ENCODE measurements at places on chromosomes 5 and 9.

GRCh38 chr5:1262381-1262780, 32.5 kb downstream of the TERT start:
- no peak for DNase-seq

DNA sequence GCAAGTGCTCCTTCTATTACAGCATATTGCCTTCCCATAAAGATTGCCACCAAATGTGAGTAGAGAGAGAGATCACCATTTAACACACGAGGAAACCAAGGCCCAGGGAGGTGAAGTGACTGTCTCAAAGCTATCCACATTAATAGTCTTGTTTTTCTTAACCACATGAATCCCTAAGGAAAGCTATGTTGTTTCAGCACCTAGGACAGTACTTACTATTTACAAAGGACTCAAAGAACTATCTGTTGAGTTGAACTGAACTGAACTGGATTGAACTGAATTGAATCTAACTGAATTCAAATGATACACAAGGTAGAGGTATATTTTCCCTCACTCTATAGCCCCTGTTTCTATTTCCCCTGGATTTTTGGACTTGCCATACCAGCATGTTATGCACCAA, 430.4 kb downstream of the CAAP1 start:
- DNase-seq: peak; percentile 0

GRCh38 chr9:76519075-76519835, 60.3 kb downstream of the GCNT1 start:
- no peak for DNase-seq

- no peak for DNase-seq
These were observed 10.4 kb downstream of the PLPP7 start for GRCh38 chr9:131299961-131300347.

GRCh38 chr9:38200431-38200830, 131.4 kb upstream of the SHB start:
- DNase-seq: no peak

DNA sequence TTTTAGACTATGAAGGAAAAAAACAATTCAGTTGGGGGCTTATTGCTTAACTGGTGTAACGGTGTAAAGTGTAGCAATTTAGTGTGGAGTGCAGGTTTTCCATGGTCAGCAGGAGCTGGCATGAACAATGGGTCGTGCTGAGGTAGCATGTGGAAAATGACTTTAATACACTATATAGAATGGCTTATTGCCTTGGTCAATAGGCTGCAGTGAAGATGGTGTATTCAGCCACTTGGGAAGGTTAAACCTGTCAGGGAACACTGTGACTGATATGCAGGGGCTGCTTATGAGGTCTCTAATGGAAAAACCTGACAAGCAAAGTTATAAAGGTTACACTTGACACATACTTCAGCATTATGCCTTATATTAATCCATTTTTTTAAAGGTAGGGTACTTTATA, 764.7 kb upstream of the ARRDC3 start:
- DNase-seq: no peak

- DNase-seq: no peak
These were observed 78.2 kb upstream of the SPINK5 start for GRCh38 chr5:147985608-147986007.

DNA sequence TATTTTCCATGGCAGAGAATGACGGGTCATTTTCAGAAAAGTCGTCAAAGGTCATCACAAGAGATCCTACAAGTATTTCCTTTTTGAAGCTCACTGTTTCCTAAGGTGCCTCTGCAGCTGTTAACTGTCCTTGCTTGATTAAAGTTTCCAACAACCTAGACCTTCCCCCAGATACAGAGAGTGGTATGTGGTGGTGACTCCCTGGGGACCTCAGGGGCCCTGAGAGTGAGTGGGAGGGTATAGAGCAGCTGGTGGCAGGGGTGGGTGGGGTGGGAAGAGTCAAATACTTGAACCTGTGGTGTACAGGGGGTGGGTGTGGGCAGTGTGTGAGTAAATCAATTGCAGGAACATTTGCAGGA, 1.6 kb upstream of the CD72 start:
- DNase-seq: no peak

DNA sequence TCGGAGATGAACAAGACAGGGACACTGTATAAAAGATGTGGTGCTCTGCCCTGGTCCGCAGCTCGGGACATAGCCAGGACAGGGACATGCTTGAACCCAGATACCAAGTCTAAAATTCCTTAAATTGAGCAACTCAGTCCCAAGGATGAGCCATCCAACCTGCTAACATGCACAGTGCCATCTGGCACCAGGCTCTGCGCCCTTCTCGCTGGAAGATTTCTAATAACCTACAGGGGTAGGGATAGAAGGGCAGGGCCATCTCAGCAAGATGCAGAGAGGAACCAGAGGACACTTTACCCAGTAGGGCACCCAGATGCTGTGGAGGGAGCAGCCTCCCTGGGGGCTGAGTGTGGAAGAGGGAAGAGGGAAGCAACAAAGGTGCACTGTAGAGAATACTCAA, 60.1 kb downstream of the SEMA4D start:
- no peak for DNase-seq

DNA sequence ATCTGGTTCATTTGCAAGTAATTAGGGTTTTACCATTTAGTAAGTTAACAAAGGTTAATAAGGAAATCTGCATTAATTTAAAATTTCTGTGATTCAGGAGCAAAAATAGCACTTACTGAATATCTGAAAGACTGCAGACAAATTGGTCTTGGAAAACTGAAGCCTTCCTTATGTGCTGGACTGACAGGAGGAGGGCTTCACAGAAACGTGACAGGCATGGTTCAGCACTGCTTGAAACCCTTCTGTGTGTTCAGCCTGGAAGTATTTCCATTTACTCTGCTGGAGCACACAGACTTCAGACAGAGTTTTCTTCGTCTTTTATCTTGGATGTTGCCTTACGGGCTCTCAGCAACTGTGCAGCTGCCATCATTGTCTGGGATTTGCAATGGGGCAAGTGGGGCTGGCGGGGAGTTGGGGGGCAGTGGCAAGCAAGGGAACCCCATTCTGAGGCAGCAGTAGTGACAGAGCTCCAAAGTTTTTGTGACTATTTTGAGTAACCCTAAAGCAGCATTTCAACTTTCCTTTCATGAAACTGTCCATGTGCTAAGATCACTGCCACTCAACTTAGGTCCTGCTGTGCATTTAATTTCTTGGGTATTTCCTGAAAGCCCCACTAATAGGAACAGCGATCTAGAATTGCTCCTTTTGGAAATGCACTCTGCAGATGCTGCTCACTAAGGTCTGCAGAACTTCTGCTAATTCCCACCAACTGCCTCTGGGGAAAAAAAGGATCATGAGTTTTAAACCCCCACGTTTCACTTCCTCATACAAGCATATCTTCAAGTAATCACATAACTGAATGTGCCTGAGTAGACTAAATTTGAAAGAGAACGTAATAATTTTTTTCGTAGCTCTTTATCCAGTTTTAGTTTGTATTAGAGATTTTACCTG, 56.6 kb downstream of the KCNN2 start:
- no peak for DNase-seq

GRCh38 chr9:134774410-134774809, 106.2 kb upstream of the FCN2 start:
- no peak for DNase-seq

DNA sequence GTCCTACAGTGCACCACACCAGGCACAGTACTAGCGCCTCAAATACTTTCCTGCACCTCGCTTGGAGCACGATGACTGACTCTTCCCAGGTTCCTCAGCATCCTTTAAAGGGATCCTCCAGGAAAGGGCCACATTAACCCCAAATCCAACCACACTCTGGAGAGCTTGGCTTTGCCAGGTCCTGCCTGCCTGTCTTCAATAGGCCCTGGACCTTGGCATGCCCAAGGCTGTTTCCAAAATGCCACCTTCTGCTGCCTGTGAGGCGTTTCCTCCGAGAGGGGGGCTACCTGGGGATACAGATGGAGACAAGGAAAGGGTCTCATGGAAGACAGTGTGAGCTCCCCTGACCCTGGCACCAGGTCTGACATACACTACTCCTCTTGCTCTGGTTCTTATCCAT, 169.9 kb downstream of the DAB2IP start:
- DNase-seq: no peak

DNA sequence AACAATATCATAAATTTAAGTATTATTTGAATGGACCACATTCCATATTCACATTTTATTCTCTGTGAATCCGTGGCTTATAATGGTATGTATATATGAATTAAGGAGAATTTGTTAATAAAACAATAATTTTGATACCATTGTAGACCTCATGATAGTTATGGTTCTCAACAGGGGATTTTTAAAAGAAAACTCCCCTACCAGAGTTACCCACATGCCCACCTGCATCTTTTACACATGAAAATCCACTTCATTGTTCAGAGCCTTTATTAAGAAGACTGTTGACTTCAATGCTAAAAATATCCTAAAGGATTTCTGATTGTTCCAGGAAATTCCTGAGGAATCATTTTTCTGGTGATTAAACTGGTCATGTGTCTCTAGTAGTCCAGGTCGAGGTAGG, 557.7 kb upstream of the MEF2C start:
- DNase-seq: no peak

GRCh38 chr5:116058346-116058936, 26.2 kb downstream of the ARL14EPL start:
- DNase-seq: no peak

- DNase-seq: no peak
These were observed 283.3 kb downstream of the NSG2 start for GRCh38 chr5:174328631-174329299.

GRCh38 chr9:35162605-35163315, 951 bp downstream of the UNC13B start:
- DNase-seq: peak; percentile 20

DNA sequence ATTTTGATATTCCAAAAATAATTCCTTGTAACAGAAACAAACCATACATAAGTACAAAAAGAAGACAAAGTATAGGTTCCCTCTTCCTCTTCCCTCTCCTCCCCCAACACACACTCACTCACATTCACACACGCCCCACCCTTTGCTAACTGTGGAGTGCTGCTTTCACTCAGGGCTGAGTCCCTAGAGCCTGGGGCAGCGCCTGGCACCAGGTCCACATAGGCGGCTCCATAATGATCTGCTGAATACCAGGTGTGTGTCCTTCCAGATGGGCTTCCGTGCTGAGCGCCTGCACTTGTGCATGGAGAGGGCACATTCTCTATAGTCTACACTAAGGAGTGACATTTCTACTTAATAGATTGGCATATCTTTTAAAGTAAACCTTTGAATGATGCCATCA, 3.7 kb downstream of the SEMA4D start:
- no peak for DNase-seq

- DNase-seq: no peak
These were observed 133.0 kb downstream of the ATG10 start for GRCh38 chr5:82104872-82105271.

- no peak for DNase-seq
These were observed 49.1 kb downstream of the SEMA4D start for GRCh38 chr9:89448821-89449220.

GRCh38 chr5:91223886-91224285, 159.2 kb downstream of the ARRDC3 start:
- no peak for DNase-seq

DNA sequence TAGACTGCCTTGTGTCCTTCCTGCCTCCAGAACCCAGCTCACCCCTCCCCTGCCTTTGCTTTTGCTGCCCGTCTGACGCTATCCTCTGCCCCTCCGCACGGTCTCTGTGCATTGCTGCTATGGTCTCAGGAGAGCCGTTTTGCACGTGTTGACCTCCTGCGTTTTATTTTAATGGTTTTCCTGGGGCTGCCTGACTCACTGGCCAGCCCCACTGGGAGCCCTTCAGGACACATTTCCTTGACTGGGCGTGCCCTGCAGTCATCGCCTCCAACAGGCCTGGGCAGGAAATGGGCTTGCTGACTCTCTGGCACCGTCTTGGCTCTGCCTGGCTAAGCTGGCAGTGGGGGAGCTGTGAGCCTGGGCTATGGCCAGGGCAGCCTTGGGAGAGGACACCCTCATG, 17.9 kb upstream of the ASS1 start:
- no peak for DNase-seq

- DNase-seq: no peak
These were observed 12.5 kb upstream of the MAMDC2 start for GRCh38 chr9:70031141-70031545.

- no peak for DNase-seq
These were observed 44.8 kb upstream of the SNX2 start for GRCh38 chr5:122730037-122730436.

DNA sequence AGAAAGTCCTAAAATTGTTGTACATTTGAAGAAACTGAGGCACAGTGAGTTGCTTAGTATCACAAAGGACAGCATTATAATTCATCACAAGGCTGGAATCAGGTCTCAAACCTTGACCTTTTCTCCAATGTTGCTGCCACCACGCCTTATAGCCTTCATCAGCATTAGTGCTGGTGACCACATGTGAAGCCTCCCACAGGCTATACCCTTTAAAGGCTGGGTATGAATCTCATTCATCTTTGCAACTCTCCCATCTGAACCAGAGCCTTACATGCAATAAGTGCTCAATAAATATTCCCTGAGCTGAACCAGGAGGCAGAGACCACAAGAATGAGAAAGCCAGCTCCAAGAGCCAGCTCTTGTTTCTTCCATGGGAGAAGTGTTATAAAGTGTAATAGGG, 104.7 kb downstream of the SPOCK1 start:
- no peak for DNase-seq

DNA sequence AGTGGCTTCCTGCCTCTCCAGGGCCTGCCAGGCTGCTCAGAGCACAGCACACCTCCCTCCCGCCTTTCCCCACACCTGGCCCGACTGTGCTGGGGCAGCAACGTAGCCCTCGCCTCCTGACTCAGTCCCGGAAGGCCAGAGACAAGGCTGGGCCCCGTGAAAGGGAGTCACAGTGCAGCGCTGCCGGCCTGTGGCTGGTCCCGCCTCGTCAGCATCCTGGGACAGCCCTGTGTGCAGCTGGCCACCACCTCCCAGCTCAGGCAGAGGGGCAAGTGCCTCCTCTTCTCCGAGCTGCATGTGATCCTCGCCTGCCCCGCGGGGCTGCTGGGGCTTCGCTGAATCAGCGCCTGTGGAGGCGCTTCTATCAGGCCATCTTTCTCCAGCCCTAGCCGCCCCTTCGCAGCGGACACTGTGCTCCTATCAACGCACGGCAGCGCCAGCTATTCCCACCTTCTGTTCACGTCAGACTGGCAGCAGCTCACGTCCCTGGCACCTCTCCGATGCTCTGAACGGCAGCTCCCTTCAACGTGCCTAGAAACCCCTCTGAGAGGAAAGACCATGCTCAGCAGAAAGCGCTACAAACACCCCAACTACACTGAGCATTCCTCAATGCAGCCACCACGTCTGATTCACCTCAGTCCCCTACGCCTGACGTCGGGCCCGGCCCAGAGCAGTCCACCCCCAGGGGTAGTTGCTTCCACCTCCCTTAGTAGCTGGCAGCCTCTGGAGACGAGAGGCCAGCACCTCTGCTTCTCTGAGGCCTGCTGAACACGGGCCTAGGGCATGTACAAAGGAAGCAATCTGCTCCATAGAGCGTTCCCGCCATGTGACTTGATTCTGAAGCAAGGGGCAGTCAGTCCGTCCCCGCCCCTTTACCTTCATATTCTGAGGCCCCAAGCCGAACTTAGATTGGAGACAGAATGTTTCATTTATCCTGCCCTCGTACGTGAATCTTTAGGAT, 78.8 kb downstream of the GPR21 start:
- peak; percentile 12 for DNase-seq

GRCh38 chr9:98287384-98287783, 31.9 kb upstream of the TBC1D2 start:
- no peak for DNase-seq

GRCh38 chr9:124272979-124273378, 15.2 kb downstream of the NEK6 start:
- DNase-seq: no peak

GRCh38 chr5:80904533-80905187, 55.5 kb upstream of the RASGRF2 start:
- DNase-seq: no peak

GRCh38 chr5:150589862-150590601, 50.4 kb upstream of the SYNPO start:
- peak; percentile 98 for DNase-seq

GRCh38 chr5:97071101-97071500, 71.3 kb downstream of the LIX1 start:
- DNase-seq: peak; percentile 63

All from lung (tissue), 17 donors.